ENCODE measurements at places on chromosomes 1 and 21.

DNA sequence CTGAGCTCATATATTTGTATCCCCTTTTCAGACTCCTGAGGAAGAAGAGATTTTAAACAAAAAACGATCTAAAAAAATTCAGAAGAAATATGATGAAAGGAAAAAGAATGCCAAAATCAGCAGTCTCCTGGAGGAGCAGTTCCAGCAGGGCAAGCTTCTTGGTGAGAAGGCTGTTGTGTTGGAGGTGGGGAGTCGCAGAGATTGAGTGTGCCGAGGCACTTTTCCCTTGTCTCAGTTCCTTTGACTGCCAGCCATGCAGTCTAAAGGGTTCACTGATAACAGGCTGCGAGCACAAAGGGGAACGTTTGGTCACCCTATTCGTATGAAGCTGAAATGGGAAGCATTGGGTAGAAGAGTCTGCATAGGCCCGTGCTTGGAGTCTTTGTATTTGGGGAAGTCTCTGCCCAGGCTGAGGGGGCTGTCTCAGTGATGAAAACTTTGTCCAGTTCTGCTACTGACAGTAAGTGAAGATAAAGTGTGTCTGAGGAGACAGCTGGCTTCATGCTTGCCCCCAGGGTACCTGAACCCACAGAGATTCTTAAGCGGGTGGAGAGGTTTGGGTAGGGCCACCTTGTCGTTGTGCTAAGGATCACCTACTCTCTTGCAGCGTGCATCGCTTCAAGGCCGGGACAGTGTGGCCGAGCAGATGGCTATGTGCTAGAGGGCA is 2.8 kb downstream of the RPS8 start:
- no peak for DNase-seq

DNA sequence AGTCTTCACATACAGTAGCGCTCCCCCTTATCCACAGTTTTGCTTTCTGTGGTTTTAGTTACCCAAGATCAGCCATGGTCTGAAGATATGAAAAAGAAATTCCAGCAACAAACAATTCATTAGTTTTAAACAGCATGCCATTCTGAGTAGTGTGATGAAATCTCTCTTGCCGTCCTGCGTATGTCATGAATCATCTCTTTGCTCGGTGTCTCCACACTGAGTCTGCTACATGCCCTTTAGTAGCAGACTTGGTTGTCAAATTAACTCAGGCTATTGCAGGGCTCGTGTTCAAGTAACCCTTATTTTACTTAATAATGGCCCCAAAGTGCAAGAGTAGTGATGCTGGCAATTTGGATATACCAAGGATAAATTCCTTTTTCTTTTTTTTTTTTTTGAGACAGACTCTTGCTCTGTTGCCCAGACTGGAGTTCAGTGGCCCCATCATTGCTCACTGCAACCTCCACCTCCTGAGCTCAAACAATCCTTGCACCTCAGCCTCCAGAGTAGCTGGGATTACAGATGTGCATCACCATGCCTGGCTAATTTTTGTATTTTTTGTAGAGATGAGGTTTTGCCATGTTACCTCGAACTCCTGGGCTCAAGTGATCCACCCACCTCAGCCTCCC is 22.6 kb downstream of the PHACTR4 start:
- no peak for DNase-seq

GRCh38 chr1:116982319-116983004 is 19.1 kb upstream of the CD101 start:
- no peak for DNase-seq

DNA sequence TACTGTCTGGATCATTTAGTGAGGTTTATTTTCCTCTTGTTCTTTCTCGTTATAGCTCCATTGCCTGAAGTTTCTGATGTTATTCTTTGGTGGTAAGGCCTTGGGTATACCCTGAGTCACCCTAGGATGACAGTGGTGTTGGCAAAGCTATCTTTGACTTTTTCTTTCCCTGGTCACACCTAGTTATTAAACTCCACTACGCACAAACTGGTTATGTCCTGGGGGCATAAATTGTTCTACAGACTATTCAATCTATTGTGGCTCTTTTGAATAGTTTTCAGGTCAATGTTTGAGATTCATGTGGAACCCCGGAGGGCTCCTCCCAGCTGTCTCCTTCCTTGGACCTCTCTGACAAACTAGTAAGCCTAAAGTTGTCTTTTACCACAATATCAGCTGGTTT is 157.7 kb downstream of the SLC35F3 start:
- no peak for DNase-seq

- peak; percentile 86 for DNase-seq
Measured at GRCh38 chr1:206706298-206706791, 21.6 kb downstream of the MAPKAPK2 start.

- no peak for DNase-seq
Measured at GRCh38 chr1:226990133-226990716, 50.1 kb downstream of the COQ8A start.

DNA sequence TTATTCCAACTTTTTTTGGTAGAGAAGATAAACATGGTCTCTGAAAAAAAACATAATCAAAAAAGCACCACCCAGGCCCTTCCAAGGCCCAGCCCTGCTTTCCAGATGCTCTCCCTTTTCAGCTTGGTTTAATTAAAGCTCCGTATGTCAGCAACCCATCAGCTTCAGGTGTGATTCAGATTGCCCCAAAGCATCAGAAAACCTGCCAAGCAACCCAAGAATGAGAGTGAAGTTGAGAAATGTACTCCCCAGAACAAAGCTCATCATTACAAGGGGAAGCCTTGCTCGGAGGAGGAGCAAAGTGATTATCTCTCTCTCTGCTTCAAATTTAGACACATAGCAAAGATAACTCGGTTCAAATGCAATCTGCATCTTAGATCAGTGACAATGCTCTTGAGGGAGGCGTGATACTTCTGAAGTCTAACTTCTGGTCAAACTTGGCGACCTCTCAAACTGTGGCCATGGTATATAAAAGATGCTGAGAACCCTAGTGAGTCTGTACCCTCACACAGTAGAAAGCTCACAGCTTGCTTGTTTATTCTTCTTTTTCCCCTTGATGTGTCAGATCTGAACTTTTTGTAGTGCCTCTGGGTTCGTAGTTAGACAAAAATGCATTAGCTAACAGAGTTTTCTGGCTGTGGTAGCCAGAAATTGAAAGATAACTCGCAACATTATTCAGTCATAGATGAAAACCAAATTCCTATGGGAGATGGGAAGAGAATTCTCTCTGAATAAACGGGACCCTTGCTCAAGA is 63.3 kb upstream of the ZC3H11B start:
- DNase-seq = no peak

DNA sequence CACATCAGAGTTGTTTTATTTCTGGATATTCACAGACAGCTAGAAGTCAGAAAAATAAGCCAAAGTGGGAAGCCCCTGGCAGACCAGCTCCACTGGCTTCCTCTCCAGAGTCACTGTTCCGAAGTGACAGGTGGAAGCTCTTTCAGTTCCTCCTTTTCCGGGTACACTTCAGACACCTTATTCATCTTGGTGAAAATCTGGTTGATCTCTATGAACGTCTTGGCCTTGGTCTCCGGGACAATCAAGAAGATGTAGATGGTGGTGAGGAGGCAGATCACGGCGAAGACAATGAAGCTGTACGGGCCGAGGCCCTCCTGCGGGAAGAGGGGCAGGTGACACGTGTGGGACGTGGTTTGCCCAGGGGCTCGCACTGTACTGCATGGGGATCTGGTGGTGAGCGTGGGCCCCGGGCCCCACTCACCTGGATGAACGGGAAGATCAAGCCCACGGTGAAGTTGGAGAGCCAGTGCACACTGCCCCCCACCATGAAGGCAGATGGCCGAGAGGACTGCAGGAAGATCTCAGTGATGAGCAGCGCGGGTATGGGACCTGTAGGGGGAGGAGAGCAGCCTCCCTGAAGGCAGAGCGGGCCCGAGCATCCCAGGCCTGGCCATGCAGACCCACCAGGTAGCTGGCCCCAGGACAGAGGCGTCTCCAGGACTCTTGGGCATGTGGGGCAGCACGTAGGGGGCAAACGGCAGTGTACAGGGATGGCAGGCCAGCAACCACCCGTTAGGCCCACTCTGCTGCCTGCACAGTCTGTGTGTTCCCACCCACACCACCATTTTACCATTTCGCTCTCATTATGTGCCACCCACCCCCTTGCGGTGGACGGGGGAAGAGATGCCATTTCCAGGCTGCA is 11.5 kb upstream of the SLC2A7 start:
- no peak for DNase-seq

DNA sequence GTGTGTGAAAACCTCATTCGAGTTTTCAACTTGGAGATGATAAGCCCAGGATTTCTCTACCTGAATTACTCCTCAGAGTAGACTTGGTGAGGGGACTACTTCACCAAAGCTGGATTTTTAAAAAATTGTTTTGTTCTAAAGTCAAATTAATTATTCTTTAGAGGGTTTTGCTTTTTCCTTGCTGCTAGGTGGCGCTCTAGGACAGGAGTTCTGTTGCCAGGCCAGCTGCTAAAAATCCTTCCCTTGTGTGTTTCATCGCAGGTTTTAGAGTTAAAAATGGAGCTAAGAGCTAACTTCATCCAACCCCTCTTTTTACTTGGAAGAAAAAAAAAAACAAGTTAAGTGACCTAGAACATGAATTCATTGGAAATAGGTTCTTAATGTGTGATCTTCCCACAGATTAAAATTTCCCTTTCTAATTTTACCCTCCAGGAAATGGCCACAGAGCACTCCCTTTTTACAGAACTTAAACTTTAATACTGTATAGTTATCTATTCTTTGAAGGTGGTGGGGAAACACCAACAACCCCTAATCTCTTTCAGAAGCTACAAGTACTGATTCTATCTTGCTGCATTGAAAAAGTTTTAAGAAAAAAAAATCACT is 36.7 kb upstream of the FAM163A start:
- DNase-seq = peak; percentile 55

GRCh38 chr1:188670837-188671236 is 1806.8 kb downstream of the BRINP3 start:
- DNase-seq = no peak

DNA sequence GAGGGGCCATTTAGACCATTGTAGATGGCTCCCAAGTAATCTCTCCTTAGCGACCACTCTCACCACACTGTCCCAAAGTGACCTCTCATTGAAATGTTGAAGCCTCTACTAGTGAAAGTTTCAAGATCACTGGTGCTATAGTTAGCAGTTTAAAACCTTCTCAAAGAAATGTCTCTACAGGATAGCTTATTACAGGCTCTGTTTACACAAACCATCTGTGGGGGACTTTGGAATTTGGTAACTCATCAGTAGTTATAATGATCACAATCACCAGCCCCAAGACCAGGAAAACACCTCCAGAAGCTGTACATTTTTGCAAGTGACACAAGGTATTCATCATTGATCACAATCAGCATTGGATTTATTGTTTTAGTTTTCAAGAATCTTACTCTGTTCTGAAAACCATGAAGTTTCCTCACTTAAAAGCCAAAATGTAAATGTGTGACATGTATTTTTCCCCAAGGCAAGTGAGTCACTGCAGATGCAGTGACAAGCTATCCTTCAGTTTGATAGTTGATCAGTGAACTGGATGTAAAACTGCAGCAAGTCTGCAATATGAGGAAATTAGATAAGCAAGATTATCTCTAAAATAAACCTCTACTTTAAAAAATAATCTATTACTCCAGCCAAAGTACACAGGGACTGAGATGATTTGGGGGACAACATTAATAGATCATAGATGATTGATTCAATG is 41.9 kb downstream of the C21orf91 start:
- DNase-seq = no peak

DNA sequence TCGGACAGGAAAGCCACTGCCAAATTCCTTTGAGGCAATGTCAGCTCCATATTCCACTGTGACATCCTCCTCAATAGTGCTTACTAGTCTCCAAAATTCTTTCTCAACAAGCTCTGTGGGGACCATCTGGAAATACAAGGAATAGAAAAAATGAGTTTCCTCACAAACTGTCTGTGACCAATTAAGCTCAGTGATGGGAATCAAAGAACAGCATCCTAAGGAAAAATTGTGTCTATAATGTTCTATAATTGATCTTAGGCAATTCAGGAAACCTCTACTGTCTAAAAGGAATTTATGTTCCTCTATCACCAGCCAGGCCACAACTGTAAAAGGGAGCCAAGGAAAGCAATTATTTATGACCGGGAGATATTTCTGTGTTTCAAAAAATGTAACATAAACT is 46.1 kb upstream of the SYT2 start:
- DNase-seq = no peak

DNA sequence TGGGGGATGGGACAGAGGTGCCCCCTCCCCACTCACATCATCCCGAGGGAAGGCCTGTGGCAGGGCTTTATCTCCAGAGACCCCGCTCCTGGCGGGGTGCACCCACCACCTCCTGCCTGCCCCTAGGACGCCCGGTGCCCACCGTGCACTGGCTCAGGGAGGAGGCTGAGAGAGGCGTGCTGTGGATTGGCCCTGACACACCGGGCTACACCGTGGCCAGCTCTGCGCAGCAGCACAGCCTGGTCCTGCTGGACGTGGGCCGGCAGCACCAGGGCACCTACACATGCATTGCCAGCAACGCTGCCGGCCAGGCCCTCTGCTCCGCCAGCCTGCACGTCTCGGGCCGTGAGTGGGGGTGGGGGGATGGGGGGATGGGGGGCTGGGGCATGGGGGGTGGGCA is 71.7 kb downstream of the TRIM11 start:
- no peak for DNase-seq

- no peak for DNase-seq
Measured at GRCh38 chr1:44655609-44656008, 18.7 kb downstream of the TMEM53 start.

DNA sequence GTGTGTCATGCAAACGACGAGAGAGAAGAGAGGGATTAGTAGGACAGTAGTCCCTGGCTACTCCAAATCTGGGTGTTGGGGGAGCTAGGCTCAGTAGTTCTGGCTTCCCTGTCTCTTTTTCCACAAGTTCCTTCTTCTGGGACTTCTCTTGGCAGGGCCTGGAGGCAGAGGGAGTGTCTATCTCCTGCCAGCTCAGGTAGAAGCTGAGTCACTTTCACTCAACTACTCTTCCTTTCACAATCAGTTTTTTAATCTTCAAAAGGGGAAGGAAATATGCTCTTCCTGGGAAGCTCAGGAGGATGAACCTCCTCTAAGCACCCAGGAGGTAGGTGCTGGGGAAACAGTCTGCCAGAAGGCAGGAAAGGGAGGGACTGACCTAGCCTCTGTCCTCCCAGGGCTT is 35.2 kb upstream of the MAGOH start:
- DNase-seq = no peak

DNA sequence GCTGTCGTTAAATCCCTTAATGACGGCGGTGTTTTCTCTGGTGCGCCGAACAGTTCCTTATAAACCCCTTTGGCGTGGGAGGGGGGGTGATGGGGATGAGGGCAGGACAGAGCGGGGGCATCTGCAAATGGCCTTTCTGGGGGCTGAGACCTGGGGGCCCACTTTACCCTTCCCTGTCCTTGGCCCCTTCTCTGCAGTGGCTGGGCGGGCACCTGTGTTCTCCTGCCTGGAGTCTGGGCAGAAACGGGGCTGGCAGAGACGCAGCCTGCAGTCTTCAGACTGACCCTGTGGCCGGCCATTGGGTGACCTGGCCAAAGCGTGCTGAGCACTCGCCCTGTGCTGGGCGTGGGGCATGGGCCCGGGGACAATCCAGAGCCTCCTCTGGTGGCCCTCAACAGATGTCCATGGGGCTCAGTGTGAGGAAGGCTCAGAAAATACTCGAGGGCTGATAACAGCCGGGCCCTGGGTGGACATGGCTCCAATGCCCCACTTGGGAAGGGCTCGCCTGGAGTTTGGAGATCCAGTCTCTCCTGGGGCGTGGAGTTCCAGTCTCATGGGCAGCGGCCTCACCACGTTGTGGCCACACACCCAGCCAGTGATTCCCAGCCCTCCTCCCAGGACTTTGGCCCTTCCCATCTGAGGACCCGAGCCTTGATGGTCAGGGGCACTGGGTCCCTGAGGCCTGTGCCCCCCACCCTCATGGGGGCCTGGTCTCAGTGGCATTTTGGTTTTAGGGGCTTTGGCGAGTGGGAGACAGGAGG is 50.8 kb upstream of the ACTRT2 start:
- no peak for DNase-seq

- no peak for DNase-seq
Measured at GRCh38 chr21:42466700-42467099, 29.3 kb downstream of the RSPH1 start.

GRCh38 chr1:62397301-62397700 is 39.5 kb upstream of the USP1 start:
- no peak for DNase-seq
